ENCODE measurements at places on chromosomes 1 and 21.

DNA sequence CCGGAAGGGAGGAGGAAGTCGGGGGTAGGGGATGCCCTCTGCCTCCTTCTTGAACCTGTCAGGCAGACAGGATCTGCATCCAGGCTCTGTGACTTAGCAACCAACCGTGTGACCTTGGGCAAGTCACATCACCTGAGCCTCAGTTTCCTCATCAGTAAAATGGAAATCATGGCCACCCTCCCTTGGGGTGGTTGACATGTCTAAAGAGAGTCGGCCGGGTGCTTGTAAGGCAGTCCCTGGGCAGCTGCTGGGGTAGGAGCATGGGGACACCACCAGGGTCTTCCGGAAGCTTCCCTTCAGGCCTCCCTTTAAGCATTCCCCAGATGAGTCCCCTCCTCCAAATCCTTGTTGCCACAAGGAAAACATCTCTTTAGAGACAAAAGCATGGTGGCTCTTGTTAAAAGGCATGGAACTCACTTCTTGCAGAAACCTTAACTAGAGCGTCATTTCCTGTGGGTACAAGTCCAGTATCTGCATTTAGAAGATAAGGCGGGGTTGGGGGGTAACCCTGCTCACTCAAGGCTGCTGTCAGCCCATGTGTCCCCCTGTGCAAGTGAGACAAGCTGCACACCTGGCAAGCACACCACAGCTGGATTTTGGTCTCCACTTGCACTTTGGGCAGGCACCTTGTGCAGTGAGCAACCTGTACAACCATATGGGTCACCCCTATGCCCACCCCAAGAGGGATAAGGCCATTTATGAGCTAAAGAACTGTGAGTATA is 10.4 kb downstream of the CLCNKB start:
- no peak for DNase-seq

GRCh38 chr21:33230545-33231324 is 997 bp downstream of the IFNAR2 start:
- peak; percentile 71 for DNase-seq

DNA sequence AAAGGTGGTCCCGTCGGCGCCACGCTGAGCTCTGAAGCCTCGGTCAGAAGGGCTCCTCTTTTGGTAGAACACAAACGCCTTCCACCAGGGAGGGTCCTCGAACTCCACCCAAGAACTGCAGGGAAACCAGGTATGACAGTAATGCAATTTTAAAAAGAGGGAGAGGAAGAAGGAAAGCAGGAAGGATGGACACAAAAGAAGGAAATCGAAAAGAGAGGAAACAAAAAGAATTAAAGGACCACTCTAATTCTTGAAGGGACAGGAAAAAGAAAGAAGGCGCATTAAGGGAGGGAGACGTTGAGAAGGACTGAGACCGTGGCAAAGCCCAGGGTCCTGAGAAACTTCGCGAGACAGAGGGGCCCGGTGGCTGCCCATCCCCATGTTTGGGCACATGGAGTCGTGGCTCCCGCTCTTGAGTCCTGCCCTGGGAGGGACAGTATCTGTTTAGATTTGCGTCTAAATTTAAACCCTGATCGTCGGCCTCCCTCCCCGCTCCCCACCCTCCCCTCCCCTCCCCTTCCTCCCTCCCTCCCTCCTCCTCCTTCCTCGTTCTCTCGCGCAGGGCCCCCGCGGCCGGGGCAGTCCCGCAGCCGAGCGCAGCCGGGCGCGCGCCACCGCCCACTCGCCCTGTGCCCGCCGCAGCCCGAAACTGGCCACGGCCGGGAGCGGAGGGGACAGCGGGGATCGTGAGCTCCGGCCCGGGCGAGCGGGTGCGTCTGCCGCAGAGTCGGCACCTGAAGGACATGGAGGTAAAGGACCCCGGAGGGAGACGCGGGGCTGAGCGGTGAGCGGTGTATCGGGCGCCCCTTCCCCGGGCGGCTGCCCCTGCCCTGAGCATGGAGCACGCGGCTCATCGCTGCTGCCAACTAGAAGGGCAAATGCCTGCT is at the start of gene RCSD1:
Gene RCSD1 (plus strand): TSS at position 552 of the 887 bp plus-strand sequence. CDS start 192 bp downstream, at position 744.
- peak; percentile 4 for DNase-seq

DNA sequence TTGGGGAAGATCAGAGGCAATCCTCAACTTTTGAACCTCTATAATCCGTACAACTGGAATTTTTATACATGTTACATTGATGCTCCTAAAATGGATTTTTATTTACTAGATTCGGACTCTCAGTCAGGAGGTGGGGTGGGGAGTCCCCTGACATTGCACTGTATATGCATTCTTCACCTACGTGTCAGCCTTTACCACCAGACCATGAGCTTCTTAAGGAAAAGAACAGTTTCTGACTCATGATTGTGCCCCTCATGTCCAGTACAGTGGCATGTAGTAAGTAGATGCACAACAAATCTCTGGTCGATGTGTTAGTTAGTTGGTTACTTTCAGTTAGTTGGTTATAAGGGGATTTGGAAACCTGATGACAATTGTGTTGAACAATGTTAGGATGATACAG is 15.4 kb downstream of the LPAR3 start:
- peak; percentile 48 for DNase-seq

- DNase-seq, result peak; percentile 56
These were observed 62.8 kb upstream of the PRRC2C start for GRCh38 chr1:171422511-171422910.
